ENCODE measurements at places on chromosomes 7 and 10. TPM values are rescaled to one million over a fixed set of nuclear protein-coding genes. Genes with fewer than 3 reads are reported as not detected.

The IDI2 gene
- not detected for total RNA-seq

The MRC1 gene
- total RNA-seq: 0.26 TPM

The EVX1 gene
- not detected for total RNA-seq

The ASB10 gene
- not detected for total RNA-seq

The PLCE1 gene
- 25.6 TPM for total RNA-seq

The GOLGA7B gene
- 0.11 TPM for total RNA-seq

The NUB1 gene
- total RNA-seq: 55.7 TPM

The HGF gene
- total RNA-seq: 0.65 TPM

The DNAJC12 gene
- total RNA-seq: 1.4 TPM

The SRI gene
- total RNA-seq: 130 TPM

The PNLIP gene
- not detected for total RNA-seq

The CD36 gene
- total RNA-seq: not detected

The GPC2 gene
- 0.52 TPM for total RNA-seq

The DIP2C gene
- total RNA-seq: 24.0 TPM

The ARHGEF5 gene
- 5.6 TPM for total RNA-seq

The IFIT1B gene
- total RNA-seq: not detected

The KMT2E gene
- 103 TPM for total RNA-seq

The C10orf53 gene
- not detected for total RNA-seq

The ANKRD61 gene
- total RNA-seq: not detected

The PPIF gene
- total RNA-seq: 51.7 TPM

The FGFBP3 gene
- 0.32 TPM for total RNA-seq

Data from articular chondrocyte of knee joint (primary cell).